ENCODE measurements at places on chromosomes 5 and 9. TPM values are rescaled to one million over a fixed set of nuclear protein-coding genes. Genes with fewer than 3 reads are reported as not detected.
A peak's percentile ranks its signal among the peaks of the same experiment; 100 is the strongest.

DNA sequence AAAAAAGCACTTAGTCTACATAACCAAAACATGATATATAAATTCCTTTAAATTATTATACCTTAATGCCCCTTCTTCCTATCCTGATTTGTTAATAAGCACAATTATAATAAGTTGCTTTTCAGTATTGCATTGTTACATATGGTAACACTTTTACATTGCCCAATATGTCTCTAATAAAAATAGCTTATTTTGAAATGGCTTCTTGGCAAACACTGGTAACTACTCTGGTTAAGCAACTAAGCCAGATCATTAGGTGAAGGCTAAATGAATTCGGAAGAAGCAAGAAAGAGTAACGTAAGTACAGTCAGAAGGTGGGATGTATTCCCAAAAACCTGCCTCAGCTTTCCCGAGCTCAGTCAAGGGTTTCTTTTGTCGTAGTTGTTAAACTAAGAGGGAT is 85.3 kb downstream of the TTC39B start:
- no peak overlapping the region for H3K4me3 ChIP-seq
- H3K4me1 ChIP-seq, result no peaks in the 10 kb centered on the region
- H3K27ac ChIP-seq, result no peak overlapping the region
- no peaks in the 10 kb centered on the region for H3K27me3 ChIP-seq
- no peak for DNase-seq
- no peaks in the 10 kb centered on the region for H3K36me3 ChIP-seq

DNA sequence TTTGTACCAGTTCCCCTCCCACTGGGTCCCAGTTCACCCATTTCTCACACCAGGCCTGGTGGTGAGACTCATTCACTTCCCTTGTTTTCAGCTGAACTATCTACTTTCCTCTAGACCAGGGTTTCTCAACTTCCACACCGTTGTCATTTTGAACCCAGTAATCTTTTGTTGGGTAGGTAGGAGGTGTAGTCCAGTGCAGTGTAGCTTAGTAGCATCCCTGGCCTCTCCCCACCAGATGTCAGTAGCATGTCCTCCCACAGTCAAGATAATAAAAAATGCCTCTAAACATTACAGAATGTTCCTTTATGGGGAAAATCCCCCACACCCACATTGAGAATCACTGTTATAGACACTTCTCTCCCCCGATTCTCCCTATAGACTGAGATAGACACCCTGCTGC is 299.1 kb downstream of the EPB41L4A start:
- H3K4me1 ChIP-seq, result no peaks in the 10 kb centered on the region
- H3K4me3 ChIP-seq, result no peak overlapping the region
- DNase-seq, result no peak
- H3K27me3 ChIP-seq, result no peaks in the 10 kb centered on the region

DNA sequence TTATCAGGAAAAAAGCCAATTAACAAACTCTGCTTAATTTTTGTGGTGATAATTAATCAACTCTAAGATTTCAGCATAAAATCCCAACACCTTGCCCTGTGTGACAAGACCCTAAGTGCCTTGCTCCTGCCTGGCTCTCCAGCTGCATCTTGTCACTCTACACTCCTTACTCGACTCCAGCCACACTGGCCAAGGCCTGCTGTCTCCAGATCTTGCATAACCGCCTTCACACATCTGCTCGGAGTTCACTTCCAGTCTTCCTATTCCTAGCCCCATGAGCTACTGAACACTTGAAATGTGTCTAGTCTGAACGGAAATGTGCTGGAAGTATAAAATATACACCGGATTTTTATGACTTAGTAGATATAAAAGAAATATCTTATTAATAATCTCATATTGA is 259.6 kb downstream of the EPB41L4A start:
- no peak for DNase-seq
- H3K27ac ChIP-seq, result no peak overlapping the region
- H3K36me3 ChIP-seq, result peaks cover 33% of the 10 kb centered on the region
- no peaks in the 10 kb centered on the region for H3K27me3 ChIP-seq
- H3K4me1 ChIP-seq, result peaks cover 9% of the 10 kb centered on the region

GRCh38 chr9:77977210-77977611 is 54.4 kb downstream of the GNAQ start:
- DNase-seq, result no peak
- no peaks in the 10 kb centered on the region for H3K27me3 ChIP-seq
- no peaks in the 10 kb centered on the region for H3K36me3 ChIP-seq
- H3K4me1 ChIP-seq, result no peaks in the 10 kb centered on the region
- no peak overlapping the region for H3K4me3 ChIP-seq

DNA sequence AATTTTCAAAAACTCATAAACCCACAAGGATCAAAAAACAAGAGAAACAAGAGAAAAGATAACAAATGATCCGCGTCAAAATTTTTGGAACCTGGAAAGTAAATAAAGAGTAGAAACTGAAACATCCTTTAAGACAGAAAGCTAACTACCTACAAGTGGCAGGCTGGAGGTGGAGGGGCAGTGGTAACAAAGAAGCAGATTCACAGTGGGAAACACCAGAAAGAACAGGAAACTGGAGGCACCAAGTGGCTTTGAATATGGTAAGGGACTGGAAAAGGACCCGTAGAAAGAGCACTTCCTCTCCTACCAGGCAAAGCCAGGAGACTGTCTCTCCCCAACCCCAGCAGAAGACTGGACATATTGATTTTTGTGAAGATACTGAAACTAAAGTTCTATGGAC is 100.6 kb upstream of the TARS1 start:
- no peaks in the 10 kb centered on the region for H3K36me3 ChIP-seq
- no peaks in the 10 kb centered on the region for H3K27me3 ChIP-seq
- H3K4me3 ChIP-seq, result no peak overlapping the region

GRCh38 chr5:89759802-89760201 is 649.8 kb downstream of the CETN3 start:
- no peaks in the 10 kb centered on the region for H3K27me3 ChIP-seq
- no peaks in the 10 kb centered on the region for H3K36me3 ChIP-seq
- H3K4me1 ChIP-seq, result peaks cover 8% of the 10 kb centered on the region
- DNase-seq, result peak; percentile 33
- H3K4me3 ChIP-seq, result no peak overlapping the region

- no peaks in the 10 kb centered on the region for H3K27me3 ChIP-seq
- no peak overlapping the region for H3K4me3 ChIP-seq
- no peak overlapping the region for H3K27ac ChIP-seq
- no peaks in the 10 kb centered on the region for H3K36me3 ChIP-seq
- peaks cover 31% of the 10 kb centered on the region for H3K4me1 ChIP-seq
These were observed 185.5 kb downstream of the SPOCK1 start for GRCh38 chr5:137313526-137314175.

GRCh38 chr5:61468483-61468865 is 136.4 kb downstream of the ZSWIM6 start:
- H3K27me3 ChIP-seq, result no peaks in the 10 kb centered on the region
- DNase-seq, result no peak
- no peaks in the 10 kb centered on the region for H3K36me3 ChIP-seq
- H3K4me3 ChIP-seq, result no peak overlapping the region

GRCh38 chr5:112696786-112697185 is 40.9 kb upstream of the APC start:
- no peaks in the 10 kb centered on the region for H3K27me3 ChIP-seq
- H3K4me1 ChIP-seq, result no peaks in the 10 kb centered on the region
- no peak overlapping the region for H3K27ac ChIP-seq
- DNase-seq, result no peak

DNA sequence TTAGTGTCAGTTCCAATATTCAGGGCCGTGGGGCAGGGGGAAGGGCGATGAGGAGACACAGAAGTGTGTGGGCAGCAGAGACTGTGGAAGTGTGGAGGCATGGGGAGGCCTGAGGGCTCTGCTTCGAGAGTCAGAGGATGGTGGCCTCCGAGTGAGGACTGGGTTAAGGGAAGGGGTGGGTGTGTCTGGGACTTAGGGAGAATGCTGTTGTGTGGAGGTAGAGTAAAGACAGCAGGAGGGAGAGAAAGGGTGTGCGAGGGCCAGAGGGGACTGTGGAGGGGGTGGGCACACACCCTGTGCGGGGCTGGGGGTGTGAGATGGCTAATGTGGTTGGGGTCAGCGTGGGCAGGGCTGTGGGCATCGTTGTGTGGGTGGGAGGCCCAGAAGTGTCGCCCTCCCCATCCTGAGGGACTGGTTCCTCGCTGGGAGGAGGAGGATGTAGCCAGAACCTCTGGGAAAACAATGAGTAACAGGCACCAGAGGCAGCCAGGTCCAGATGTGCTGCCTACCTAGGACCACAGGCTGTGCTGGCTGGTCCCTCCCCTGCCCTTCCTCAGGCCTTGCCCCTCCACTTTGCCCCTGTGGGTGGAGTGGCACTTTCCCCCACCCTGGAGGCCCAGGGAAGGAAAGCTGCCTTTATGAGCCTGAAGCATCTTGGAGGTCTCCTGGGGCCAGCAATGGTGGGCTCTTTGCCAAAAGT is 4.2 kb downstream of the USP20 start:
- no peak for DNase-seq
- no peaks in the 10 kb centered on the region for H3K27me3 ChIP-seq
- peaks cover 28% of the 10 kb centered on the region for H3K4me1 ChIP-seq
- H3K27ac ChIP-seq, result peak overlapping the region; percentile 77
- no peaks in the 10 kb centered on the region for H3K36me3 ChIP-seq
- H3K4me3 ChIP-seq, result peak overlapping the region; percentile 31

DNA sequence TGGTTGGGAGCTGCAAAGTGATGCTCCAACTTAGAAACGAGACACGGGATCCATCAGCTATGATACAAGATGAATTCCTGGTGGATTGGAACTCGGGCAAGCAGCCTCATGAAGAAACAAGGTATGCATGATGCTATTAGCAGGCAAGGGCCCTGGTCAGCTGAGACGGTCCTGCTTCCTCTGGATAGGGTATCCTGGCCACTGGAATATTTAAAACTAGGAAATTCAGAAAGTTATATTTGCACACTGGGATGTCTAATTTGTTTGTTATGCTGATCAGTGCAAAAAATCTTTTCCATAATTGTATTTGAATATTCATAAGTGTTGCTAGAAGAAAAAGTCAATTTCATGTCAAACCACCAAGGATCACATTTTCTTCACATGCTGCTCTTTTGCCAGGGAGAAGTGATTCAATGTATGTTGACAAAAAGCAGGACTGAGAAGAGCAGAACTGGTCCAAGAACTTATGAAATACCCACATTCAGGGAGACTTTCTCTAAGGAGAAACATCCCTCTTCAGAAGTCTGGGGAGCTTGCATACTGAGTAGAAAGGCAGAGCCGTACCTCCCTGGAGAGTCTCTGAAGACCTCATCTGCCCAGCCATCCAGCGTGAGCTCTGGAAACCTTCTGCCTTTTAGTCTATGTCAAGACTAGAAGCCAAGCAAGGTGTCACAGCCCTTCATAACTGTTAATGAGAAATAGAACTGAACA is 6.7 kb upstream of the NXNL2 start:
- H3K27ac ChIP-seq, result no peak overlapping the region
- H3K4me3 ChIP-seq, result no peak overlapping the region
- H3K4me1 ChIP-seq, result peaks cover 28% of the 10 kb centered on the region
- no peaks in the 10 kb centered on the region for H3K36me3 ChIP-seq
- H3K27me3 ChIP-seq, result no peaks in the 10 kb centered on the region

DNA sequence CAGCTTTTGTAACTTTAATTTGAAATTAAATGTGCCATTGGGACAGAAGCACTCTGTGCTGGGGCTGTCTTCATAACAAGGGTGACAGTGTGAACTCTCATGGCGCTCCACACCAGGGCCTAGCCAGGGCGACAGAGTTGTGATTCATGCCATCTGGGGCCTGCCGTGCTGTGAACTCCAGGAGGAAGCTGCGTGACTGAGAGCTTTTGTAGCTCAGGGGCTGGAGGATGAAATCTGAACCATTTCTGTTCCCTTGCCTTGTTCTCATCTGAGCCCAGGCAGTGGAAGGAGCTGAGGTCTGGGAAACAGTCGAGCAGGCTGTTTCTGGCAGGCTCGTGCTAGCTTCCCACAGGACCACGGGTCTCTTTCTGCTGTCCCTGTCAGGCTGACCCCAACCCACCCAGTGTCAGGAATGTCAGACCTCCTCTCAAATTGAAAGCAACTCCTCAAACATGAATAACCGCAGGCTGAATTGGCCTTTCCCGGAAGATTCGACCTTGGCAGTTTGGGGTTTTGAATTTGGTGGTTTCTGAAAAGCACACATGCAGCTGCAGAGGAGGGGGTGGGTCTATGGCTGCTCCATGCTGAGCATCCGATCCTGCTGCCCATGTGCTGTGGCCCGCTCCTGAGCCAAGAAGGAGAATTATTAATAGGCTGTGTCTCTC is 69.2 kb upstream of the RPS23 start:
- no peaks in the 10 kb centered on the region for H3K36me3 ChIP-seq
- no peak overlapping the region for H3K27ac ChIP-seq
- H3K27me3 ChIP-seq, result no peaks in the 10 kb centered on the region
- DNase-seq, result no peak
- H3K4me1 ChIP-seq, result peaks cover 5% of the 10 kb centered on the region

GRCh38 chr5:177189965-177190364 is 56.4 kb downstream of the NSD1 start:
- no peak for DNase-seq
- peaks cover 15% of the 10 kb centered on the region for H3K4me1 ChIP-seq
- H3K27me3 ChIP-seq, result no peaks in the 10 kb centered on the region
- peaks cover 8% of the 10 kb centered on the region for H3K36me3 ChIP-seq
- no peak overlapping the region for H3K27ac ChIP-seq
- no peak overlapping the region for H3K4me3 ChIP-seq

GRCh38 chr5:125198270-125198974 is 452.0 kb upstream of the ZNF608 start:
- no peak overlapping the region for H3K4me3 ChIP-seq
- no peaks in the 10 kb centered on the region for H3K36me3 ChIP-seq
- H3K4me1 ChIP-seq, result no peaks in the 10 kb centered on the region
- DNase-seq, result no peak
- H3K27ac ChIP-seq, result no peak overlapping the region

GRCh38 chr5:145536133-145536532 is 299.0 kb downstream of the PRELID2 start:
- peaks cover 19% of the 10 kb centered on the region for H3K4me1 ChIP-seq
- no peaks in the 10 kb centered on the region for H3K36me3 ChIP-seq
- DNase-seq, result no peak
- no peak overlapping the region for H3K27ac ChIP-seq
- no peak overlapping the region for H3K4me3 ChIP-seq

DNA sequence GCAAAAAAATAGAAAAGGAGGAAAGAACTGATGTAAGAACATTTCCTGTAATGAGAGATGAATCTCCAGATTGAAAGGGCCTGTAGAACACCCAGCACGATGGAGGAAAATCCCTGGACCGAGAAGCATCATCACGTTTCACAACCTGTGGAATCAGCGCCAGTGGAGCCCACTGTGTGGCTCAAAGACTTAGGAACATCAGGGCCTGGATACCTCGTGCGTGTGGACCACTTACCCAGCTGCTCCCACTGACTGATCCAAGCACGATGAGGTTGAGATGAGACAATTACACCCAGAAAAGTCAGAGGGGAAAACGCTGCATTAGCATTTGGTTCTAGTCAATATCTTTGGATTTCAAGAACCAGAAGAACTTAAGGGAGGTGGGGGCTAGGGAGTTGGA is 224.6 kb downstream of the SYK start:
- no peak for DNase-seq
- H3K27ac ChIP-seq, result no peak overlapping the region
- no peaks in the 10 kb centered on the region for H3K4me1 ChIP-seq
- no peaks in the 10 kb centered on the region for H3K36me3 ChIP-seq
- H3K4me3 ChIP-seq, result no peak overlapping the region

Gene GPR150
- not detected for total RNA-seq

Gene EDIL3
- 13.8 TPM for total RNA-seq

Gene RNF14
- 32.1 TPM for total RNA-seq

Gene SPOCK1
- total RNA-seq, result 8.2 TPM

Gene SLC46A2
- total RNA-seq, result not detected

Gene SARDH
- 3.4 TPM for total RNA-seq

Gene WDR55
- total RNA-seq, result 27.2 TPM

Gene FOXD4L6
- total RNA-seq, result not detected

Gene SVEP1
- total RNA-seq, result 0.04 TPM

Gene SLC6A3
- not detected for total RNA-seq

Gene C5orf24
- total RNA-seq, result 16.5 TPM

Gene CNTLN
- total RNA-seq, result 12.1 TPM
